ENCODE measurements at places on chromosomes 6 and 20. TPM values are rescaled to one million over a fixed set of nuclear protein-coding genes. Genes with fewer than 3 reads are reported as not detected.
A peak's percentile ranks its signal among the peaks of the same experiment; 100 is the strongest.

DNA sequence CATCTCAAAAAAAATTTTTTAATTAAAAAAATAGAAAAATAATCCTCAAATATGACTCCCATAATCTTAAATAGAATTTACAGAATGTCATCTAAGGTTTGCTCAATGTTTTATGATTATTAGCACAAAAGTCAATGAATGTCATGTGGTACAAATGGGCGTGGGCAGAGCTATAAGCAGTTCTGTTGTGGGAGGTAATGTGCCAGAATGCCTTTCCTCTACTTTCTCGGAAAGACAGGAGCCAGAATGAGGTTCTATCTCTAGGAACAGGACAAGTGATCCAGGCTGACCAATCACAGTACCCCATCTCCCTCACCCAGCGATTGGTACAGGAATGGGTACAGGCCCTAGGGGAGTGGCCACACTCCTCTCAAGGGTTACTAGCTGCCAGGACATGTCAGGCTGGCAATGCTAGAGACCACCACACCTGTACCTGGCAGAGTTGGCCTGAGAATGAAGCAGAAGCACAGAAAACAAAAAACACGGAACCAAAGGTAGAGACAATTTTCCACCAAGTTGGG is 15.1 kb downstream of the RALGAPA2 start:
- DNase-seq: no peak

GRCh38 chr6:6679633-6680032 is 91.1 kb downstream of the LY86 start:
- DNase-seq: no peak

DNA sequence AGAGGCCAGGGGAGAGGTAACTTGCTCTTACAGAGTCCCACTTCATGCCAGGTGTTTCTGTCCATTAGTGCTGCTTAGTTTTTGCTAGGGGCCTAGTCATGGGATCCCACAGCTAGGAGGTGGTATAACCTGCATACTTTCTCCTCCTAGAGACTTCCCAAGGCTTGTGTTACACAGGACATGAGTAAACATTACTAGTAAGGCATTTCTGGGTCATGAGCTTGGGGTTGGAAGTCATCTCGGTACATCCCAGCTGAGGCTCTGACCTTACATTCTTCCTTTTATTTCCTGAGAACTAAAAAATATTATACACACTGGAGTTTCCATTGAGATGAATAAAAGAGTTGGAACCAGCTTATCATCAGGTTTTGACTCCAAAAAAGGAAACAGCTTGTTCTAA is 20.9 kb upstream of the PNPLA1 start:
- DNase-seq: no peak

DNA sequence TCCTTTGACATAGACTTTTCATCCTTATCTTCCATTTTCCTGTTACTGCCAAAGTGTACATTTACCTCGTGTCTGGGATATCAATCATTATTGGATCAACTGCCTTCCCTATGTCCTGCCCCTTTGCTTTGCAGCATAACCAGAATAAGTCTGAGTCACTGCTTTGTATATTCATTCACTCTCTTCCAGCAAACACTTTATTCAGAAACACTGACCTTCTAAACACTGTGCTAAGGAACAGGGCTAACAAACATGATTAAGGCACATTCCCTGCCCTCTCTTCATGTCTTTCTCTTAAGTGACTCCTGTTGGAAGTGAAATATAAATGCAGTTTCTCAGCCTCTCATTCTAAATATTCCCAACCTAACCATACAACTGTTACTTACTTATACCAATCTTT is 66.9 kb downstream of the COL19A1 start:
- DNase-seq: no peak

DNA sequence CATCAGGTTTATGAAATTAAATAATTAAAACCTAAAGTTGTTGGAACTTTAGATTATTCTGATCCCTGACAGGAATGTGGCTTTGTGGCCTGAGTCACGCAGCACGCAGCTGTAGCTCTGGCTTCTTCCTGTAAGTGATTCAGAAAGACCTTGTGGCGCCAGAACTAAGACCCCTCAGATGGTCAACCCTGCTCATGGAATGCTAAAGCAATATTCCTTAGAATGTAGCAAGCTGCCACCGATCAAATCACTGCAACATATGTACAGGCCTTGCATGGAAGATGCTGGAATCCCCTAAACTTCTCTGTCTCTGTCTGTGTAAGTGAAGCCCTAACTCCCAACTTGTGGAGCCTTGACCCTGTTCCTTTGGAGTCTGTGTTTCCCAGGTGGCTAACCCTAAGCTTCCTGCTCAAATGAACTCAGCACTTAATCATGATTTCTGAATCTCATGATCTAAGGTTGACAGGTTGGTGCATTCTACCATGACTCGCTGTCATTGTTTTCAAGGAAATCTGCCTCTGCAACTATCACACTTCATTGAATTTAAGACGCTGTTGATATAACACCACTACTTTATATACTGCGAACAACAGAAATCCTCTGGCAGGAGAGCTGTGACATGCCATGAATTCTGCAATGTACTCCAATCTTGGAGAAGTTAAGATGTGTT is 111.2 kb upstream of the CST7 start:
- DNase-seq: no peak

GRCh38 chr6:162854734-162855191 is 127.0 kb downstream of the PACRG start:
- peak; percentile 9 for DNase-seq

DNA sequence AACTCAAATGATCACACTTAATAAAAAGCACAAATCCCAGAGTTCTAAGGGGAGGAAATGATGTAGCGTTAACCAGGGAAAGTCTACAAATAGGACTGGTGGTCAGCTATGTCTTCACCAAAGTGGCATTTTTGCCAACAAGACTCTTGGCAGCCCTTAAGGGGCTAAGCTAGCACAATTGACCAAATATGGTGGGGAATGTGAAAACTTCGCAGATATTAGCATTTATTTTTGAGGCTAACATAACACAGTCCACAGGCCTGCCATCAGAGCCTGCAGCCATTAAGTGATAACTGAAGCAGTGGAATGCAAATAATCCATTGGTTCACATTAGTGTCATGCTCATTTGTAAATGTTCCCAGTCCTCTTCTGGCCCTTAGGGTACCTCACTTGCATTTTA is 274.6 kb downstream of the FOXC1 start:
- no peak for DNase-seq

GRCh38 chr6:56649053-56649769 is 6.5 kb upstream of the DST start:
- no peak for DNase-seq

- DNase-seq: peak; percentile 81
These were observed 55.0 kb upstream of the KCNK16 start for GRCh38 chr6:39377539-39377950.

DNA sequence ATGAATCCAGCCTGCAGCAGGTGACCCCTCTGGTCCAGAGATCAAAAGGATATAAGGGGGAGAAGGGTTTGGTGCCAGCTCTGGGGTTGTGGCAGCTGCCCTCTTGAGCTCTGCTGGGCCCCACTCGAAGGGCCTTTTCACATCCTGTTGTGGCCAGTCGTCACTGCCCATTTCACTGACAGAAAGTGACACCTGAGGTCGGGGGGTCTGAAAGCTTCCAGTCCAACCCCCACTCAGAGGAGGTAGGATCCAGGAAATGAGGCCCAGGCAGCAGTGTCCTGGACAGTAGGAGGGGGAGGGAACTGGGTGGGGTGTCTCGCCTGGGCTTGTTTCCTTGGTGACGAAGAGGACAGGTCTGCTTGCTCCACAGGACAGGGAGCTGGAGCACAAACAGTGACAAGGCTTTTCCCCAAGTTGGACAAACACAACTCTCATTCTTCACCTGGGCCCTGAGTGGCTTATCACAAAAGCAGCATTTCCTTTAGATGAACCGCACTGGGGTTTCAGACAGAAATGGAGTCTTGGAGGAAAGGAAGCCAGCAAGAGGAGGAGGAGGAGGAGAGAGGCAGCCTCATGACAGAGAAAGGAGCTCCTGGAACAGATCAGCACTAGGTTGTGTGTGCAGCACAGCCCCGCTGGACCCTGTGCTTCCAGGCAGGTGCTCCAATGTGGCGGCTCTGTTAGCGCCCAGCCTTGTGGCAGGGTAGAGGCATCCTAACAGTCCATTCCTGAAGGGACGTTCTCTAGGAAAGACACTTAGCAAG is 11.0 kb downstream of the FRS3 start:
- DNase-seq: no peak

GRCh38 chr6:100517106-100517505 is 52.4 kb upstream of the SIM1 start:
- no peak for DNase-seq

GRCh38 chr20:47481330-47482216 is 20.1 kb upstream of the NCOA3 start:
- no peak for DNase-seq

DNA sequence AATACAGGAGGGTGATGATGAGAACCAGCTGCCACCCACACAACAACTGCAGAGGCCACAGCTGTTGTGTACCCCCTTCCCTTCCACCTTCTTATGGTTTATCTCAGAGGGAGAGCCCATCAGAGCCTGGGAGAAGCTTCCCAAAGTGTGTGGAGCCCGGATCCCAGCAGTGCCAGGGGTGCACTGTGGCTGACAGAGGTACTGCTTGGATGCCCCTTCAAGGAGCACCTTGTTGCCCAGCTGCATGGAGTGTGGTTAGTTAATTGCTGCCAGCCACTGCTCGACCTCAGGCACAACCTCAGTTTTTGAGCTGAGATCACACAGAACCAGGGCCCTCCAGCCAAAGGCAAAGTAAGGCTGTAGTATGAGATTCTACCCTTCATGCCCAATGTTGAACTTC is 13.0 kb downstream of the PI3 start:
- no peak for DNase-seq

GRCh38 chr6:107534571-107535141 is 44.7 kb downstream of the SOBP start:
- peak; percentile 50 for DNase-seq

- no peak for DNase-seq
These were observed 391.4 kb upstream of the CITED2 start for GRCh38 chr6:139765825-139766285.

DNA sequence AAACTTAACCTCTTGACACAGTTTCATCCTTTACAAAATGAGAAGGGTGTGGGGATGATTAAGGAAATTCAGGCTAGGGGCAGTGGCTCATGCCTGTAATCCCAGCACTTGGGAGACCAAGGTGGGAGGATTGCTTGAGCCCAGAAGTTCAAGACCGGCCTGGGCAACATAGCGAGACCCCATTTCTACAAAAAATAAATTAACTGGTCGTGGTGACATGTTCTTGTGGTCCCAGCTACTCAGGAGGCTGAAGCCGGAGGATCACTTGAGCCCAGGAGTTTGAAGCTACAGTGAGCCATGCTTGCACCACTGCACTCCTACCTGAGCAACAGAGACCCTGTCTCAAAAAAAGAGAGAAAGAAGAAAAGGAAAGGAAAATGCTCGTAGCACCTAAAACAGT is 9.0 kb downstream of the ZSWIM3 start:
- no peak for DNase-seq

DNA sequence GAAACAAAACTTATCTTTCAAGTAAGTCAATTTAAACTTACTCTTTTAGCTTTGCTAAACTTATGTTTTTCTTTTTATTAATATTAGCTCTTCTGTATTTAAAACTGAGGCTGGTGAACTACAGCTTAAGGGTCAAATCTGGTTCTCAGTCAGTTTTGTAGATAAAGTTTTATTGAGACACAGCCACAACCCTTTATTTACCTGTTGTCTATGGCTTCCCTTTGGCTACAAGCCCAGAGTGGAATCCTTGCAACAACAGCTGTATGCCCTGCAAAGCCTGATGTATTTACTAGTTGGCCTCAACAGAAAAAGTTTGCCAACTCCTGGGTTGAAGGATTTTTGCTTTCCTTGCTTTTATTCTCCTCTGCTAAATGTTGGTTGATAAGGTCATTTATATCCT is 491.4 kb upstream of the RNF217 start:
- DNase-seq: no peak

DNA sequence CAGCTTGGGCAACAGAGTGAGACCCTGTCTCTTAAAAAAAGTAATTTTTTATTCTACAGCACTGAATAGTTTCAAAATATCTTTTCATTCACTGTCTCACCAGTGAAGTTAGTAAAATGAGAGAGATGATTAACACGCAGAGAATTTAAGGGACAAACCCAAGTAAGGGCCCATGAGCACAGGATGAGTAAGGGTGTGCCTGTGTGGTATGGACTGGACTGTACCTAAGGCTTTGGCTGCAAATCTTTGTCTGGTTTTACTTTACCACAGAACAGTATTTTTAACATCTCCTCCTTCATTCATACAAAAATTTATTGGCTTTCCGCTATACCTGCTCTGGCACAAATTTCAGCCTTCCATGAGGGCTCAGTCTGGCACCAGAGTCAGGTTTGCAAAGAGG is 433.3 kb downstream of the UTRN start:
- no peak for DNase-seq

DNA sequence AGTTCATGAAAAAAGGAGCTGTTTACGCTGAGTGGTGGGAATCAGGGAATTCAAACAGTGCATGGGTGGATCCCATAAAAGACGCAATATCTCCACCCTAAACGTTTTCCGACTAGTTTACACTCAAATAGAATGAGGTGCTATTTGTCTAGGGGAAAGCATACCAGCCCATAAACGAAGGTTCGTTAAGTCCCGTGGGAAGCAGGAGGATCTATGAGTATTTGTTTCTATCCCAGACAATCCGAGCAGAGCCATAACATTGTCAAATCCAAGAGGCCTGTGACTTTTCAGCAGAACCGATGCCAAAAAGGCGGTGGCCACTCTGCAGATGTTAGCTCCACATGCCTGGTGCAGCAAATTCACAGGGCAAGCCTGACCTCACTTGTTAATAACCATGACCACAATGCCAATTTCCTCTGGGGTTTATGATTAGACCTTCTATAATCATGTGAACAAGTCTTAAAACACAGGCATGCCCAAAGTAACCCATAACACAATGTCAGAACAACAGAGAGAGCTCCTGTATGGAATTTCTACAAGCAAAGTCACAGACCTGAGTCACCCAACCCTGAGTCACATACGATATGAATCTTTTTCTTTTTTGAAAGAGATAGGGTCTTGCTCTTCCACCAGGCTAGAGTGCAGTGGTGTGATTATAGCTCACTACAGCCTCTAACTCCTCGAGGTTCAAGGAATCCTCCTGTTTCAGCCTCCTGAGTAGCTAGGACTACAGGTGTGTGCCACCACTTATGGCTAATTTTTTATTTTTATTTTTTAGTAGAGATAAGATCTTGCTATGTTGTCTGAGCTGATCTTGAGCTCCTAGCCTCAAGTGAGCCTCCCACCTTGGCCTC is 123.3 kb downstream of the KIF13A start:
- DNase-seq: no peak

Gene BPIFB4
- total RNA-seq: not detected

Gene JPH2
- total RNA-seq: 0.24 TPM

Gene VTA1
- total RNA-seq: 71.1 TPM

Gene LY6G5C
- not detected for total RNA-seq

Gene TIAM2
- total RNA-seq: 8.4 TPM

Gene FERMT1
- not detected for total RNA-seq

Gene RPP21
- total RNA-seq: 112 TPM

Gene ETV7
- 1.7 TPM for total RNA-seq

Gene SEMG1
- total RNA-seq: not detected

Gene PROCR
- 1,430 TPM for total RNA-seq

Gene PAK5
- not detected for total RNA-seq
